Right atrium auricular region (tissue), 2 donors: ENCODE measurements at places on chromosomes 13 and 19.

- DNase-seq = no peak
Observed at GRCh38 chr19:33139165-33139564, 7.3 kb downstream of the WDR88 start.

- DNase-seq = no peak
Observed at GRCh38 chr19:51119101-51119500, 5.6 kb upstream of the SIGLEC9 start.

- no peak for DNase-seq
Observed at GRCh38 chr19:16566161-16566560, 6.1 kb downstream of the SLC35E1 start.

- DNase-seq = no peak
Observed at GRCh38 chr13:68727798-68728197, 1379.8 kb upstream of the ATXN8OS start.

- DNase-seq = no peak
Observed at GRCh38 chr19:45160870-45161737, at the start of gene NKPD1. NKPD1 (minus strand) TSS chr19:45160982; CDS start chr19:45160150, 832 bp downstream.
